ENCODE measurements at places on chromosomes 4 and X.

- DNase-seq = no peak
Measured at GRCh38 chr4:123193802-123194367, 202.7 kb upstream of the SPRY1 start.

- DNase-seq = no peak
Measured at GRCh38 chrX:64395568-64395929, 297 bp upstream of the MTMR8 start.

DNA sequence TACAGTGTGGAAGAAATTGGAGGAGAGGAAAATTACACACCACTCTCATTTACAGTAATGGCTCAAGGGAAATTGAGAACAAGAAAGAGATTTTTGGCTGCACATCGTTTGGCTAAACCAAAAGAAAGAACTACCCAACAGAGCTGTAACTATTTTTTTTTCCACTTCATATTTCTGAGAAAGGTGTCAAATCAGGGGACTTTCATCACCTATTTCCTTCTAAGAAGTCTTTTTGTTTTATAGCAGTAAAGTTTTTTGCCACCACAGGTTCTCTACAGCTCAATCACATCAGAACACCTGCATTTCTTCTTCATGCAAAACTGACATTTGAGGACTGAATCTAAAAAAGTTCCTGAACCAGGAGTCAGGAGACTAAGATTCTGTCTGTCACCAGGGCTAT is 57.5 kb upstream of the TNIP3 start:
- DNase-seq = no peak

- no peak for DNase-seq
Measured at GRCh38 chrX:24030597-24030996, 3.6 kb upstream of the KLHL15 start.

DNA sequence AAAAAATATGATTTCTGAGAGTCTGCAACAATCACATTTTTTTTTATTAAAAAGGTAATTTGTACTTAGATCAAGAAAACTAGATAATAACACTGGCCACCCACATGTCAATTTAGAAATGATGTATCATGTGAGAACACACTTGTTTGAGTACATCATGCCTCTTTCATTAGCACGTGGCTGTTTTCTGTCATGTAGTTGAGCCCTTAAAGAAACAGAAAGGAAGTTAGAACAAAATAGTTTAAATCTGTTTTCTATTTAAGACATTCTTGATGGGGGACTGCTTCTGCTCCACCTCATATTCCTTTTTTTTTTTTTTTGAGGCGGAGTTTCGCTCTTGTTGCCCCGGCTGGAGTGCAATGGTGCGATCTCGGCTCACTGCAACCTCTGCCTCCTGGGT is 207.5 kb downstream of the NSUN7 start:
- no peak for DNase-seq

- DNase-seq = no peak
Measured at GRCh38 chr4:150123087-150123486, 44.8 kb downstream of the DCLK2 start.

- DNase-seq = peak; percentile 63
Measured at GRCh38 chrX:53440621-53441517, 6.7 kb upstream of the HSD17B10 start.

- peak; percentile 87 for DNase-seq
Measured at GRCh38 chrX:10173331-10173900, 16.6 kb downstream of the CLCN4 start.

DNA sequence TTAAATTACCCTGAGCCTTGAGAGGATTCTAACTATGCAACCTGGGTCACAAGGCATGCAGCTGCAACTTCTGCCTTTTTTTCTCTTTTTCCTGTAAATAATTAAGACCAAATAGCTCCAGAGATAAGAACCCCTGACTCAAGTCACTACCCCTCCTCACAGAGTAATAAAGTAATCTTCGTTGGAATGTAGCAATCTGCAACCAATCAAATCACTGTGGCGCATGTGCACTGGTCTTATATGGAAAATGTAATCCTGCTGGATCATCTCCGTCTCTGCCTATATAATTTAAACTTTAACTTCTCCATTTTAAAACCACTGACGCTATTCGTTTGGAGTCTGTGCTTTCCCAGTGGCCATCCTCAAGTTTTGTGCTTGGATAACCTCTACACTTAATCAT is 6.1 kb upstream of the EFHC2 start:
- DNase-seq = no peak

GRCh38 chr4:2280531-2281300 is 18.8 kb upstream of the MXD4 start:
- no peak for DNase-seq

DNA sequence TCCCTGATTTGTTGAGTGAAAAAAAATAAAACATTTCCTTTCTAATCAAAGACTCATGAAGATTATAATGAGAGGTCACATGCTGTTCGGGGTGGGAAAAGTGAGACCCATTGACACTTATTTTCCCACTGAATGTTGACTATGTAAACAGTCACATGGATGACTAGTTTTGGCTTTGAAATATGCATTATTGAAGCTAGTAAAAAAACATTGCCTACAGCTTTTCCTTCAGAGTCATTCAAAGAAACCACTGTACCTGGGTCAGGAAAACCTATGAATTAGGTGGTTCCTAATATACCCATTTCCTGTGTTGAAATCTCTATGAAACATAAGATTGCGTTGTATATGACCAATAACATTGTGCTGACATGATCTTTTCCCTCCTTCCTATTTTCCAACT is 251.2 kb downstream of the CFAP299 start:
- DNase-seq = no peak

DNA sequence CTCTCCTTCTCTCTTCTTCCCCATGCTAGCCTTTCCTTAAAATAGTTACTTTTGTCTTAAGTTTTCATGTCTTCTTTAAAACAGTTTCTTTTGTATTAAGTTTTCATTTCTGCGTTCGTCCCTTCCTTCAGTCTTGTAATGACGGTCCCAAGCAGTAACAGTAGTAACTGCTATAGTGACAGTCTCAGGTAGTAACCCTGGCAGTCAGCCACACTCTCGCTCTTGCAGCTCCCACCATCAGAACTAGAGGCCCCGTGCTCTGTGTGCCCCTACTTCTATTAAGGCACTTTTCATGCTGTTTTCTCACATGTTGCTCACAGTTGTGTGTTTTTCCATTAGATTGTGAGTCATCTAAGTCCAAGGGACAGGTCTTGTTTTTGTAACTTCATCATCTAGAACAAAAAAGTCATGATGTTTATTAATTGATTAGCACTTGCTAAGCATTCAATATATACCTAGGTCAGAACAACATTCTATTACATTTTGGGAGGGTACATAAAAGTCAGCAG is 49.3 kb downstream of the C4orf33 start:
- no peak for DNase-seq

- DNase-seq = no peak
Measured at GRCh38 chr4:41722181-41722580, 26.3 kb downstream of the PHOX2B start.

- no peak for DNase-seq
Measured at GRCh38 chr4:100681289-100681688, 163.5 kb upstream of the EMCN start.

- DNase-seq = no peak
Measured at GRCh38 chr4:7260569-7260968, 68.2 kb downstream of the SORCS2 start.

GRCh38 chr4:140448830-140449229 is 21.4 kb upstream of the CLGN start:
- no peak for DNase-seq

DNA sequence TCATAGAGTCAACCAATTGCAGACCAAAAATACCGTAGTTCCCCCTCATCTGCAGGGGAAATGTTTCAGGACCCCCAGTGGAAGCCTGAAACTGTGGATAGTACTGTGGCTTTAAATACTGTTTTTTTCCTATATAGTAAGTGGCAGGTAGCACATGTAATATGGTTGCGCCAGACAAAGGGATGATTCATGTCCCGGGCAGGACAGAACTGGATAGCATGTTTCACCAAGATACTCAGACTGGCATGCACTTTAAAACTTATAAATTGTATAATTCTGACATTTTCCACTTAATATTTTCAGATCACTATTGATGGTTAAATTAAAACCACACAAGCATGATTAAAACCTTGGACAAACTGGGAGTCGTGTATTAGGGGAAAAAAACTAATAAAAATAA is 276.3 kb upstream of the AGA start:
- DNase-seq = peak; percentile 9

- DNase-seq = no peak
Measured at GRCh38 chr4:77706717-77707116, 101.1 kb downstream of the CXCL13 start.

DNA sequence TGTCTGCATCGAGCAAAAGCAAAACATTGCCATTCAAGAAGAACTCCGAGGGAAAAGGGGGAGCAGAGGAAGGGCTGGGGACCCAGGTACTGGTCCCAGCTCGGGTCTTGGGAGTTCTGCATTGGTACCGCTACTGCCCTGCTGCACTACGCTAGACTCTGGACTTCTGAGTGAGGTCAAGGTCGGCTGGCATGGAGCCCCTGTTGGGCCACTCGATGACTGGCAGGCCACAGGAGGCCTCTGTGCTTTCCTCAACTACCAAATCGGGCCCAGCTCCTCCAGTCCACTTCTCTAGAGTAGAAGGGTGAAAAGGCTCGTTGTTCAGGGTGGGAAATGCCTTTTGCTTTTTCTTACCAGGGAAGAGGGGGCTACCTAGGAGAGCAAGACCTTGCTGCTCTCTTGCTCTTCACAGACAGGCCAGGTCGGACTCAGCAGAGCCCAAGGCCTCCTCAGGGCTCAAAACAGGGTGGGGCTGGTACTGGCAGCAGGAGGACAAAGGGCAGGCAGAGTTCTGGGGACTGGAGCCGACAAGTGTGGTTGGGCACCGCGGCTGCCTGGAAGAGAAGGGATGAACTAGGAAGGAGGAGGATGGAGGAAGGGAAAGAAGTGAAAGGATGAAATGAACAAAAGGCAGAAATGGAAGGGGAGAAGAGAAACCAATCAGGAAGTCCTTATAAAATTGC is 8.9 kb upstream of the IRAK1 start:
- DNase-seq = no peak

DNA sequence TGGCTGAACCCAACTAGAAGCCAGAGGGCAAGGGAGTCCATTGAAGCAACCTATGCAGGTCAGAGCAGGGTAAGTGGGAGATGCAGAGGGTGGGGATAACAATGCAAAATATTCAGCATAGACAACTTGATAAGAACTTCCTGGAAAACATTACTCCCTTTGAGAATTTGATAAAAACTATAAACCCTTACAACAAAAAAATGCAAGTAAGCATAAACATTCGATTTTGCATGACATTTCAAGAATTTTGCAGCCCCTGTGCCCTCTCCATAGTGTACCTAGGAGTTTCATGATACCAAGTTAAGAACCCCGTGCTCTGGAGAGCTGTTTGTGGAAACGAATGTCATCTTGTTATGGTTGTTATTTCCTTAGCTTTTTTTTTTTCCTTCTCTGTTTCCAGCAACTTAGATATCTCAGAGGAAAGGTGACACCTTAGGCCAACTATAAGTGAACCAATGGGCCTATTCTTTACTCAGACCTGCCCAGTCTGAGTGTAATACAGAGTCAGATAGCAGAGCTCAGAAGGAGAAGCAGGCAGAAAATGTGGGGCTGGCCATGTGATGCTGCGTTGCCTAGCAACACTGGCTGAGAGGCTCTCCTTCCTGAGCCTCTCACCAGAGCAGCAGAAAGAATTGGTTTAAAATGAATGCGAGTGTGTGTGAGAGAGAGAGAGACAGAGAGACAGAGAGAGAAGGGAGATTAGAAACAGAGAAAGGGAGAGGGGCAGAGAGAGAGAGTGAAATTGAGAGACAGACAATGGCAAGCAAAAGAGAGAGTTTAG is 36.7 kb upstream of the GABRQ start:
- DNase-seq = peak; percentile 1

DNA sequence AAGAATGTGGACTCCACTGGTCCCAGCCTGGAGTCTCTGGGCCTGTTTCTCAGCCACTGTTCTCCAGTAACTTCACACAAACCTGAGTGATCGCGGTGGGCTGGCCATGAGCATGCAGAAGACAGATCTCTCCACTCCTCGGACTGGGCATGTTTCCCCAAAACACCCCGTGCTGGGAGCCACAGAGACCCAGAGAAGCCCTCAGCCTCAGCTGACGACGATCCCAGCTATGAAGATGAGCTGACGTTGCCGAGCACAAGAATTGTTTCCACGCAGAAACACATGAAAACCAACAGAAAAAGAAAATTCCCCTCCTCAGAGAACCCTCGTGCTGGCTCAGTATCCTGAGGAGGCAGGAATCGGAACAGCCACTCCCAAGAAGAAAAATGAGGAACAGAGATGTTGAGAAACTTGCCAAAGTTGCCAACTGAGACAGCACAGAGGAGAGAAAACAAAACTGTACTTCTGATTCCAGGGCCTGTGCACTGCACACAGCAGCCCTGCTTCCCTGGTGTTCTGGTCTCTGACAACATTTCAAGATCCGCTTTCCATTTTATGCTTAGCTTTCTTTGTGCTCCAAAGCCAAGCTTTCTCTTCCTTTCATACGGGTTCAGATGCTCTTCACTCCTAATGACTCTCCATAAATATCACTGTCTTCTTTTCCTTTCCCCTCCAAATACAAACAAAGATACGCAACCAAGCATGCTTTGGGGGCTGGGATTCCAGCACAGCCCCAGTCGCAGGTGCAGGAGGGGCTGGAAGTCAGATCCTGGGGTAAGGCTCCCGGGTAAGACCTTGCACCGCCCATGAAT is 81.4 kb downstream of the IRF2 start:
- no peak for DNase-seq

DNA sequence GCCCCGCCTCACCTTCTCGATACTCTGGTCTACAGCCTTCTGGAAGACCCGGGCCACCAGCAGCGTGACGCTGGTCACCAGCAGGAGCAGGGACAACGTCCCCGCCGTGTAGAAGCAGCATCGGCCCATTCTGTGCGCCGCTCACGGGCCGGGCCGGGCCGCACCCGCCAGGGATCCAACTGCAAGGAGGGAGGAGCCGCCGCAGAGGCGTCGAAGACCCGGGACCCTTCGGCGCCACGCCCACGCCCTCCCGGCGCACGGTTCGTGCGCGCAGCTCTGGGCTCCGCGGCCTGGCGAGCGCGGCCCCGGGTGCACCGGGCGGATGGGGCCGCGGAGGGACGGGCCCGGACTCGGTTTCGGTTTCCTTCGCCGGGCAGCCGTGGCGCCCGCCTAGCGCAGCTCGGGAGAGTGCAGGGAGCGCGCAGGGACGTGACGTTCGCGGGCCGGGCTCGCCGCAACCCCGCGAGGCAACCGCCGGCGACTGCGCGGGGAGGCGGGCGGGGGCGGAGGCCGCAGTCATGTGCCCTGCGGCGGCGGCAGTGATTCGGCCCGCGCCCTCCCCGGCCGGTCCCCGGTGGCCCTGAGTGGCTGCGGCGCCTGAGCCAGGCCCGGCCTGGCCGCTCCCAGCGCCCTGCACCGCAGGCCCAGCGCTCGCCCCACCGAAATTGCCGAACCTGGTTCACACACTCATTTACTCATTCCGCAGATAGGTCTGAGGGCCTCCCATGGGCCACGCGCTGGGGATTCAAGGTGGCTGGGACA is at the start of gene SCARB2:
SCARB2 (minus strand) TSS at position 410 of the 762 bp plus-strand sequence; CDS start at position 129, 281 bp downstream.
- DNase-seq = peak; percentile 83

- peak; percentile 81 for DNase-seq
Measured at GRCh38 chr4:24794916-24795665, at the start of gene SOD3. TSS of gene SOD3 (plus strand) at chr4:24795573. CDS start at chr4:24799522, 3,949 bp downstream.

GRCh38 chrX:13101441-13102139 is 57.2 kb upstream of the FAM9C start:
- DNase-seq = peak; percentile 86

- no peak for DNase-seq
Measured at GRCh38 chr4:170705907-170706306, 616.2 kb upstream of the AADAT start.

- DNase-seq = no peak
Measured at GRCh38 chr4:47715716-47716416, 122.0 kb downstream of the CORIN start.
